CD4-positive, alpha-beta T cell treated with Interferon gamma for 1 hour (primary cell): ENCODE measurements at places on chromosomes 5 and 9.
A peak's percentile ranks its signal among the peaks of the same experiment; 100 is the strongest.

GRCh38 chr5:32942225-32942989 is 231.3 kb downstream of the NPR3 start:
- DNase-seq: no peak

DNA sequence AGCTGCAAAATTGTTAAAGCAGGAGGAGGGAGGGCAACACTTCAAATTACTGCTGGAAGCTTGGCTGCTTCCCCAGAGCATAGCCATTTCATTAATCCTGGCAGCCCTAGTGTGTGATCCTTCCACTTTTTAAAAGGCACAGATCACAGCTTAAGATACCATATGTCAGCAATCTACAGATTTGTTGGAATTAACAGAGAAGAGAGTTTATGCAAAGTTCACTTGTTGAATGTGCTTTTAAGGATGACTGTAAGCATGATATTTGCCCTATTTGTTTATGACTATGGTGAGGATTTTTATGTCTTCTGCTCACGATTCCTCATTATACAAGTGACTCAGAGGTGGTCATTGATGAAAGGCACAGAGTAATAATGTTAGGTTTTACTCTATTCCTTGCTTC is 156.0 kb upstream of the CDKN2B start:
- DNase-seq: no peak

GRCh38 chr9:29060041-29060440 is 1486.8 kb upstream of the C9orf72 start:
- no peak for DNase-seq

DNA sequence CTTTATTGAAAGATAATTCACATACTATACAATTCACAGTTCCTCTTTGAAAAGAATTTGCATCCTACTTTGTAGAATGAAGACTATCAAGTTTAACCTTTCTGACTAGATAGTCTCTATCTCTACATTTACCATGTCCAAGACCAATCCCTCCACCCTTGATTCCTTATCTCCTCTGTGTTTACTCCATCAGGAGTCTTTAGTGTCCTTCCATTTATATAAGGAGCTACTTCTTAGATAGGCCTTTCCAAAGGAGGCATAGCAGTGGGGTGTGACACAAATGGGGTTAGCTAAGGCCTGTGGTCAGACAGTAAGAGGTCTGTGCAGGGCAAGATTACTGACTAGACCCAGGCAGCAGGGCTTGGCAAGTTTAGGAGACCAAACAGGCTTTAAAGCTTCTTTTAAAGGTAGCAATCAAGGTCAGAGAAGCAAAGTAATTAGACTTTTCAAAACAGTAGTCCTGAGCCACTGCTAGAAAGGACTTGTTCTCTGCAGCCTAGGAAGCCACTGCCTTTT is 11.1 kb upstream of the DMXL1 start:
- no peak for DNase-seq

DNA sequence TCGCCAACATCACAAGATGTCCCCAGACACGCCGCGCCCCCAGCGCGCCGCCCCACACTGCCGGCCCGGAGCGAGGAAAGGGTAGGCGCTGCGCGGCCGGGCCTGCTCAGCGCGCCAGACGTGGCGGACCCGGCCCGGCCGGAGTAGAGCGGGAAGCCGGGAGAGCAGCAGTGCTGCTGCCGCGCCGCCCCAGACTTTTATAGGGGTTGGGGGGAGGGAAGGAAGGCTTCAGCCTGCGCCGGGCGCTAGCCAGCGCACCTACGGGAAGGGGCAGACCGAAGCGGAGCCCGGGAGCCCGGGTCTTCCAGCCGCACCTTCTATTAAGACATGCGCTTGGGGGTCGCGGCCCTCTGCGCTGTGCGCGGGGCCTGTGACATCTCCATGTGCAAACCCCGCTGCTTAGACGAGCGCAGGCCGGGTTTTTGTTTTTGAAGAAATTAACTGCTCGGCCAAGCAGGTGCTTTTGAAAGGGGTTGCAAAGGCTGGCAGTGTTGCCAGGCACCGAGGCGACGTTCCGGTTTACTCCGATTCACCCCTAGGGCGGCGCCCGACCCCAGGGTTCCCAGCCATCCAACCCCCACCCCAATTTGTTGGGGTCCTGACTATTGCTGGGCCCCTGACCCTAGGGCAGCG is 353 bp upstream of the PAX5 start:
- peak; percentile 60 for DNase-seq

DNA sequence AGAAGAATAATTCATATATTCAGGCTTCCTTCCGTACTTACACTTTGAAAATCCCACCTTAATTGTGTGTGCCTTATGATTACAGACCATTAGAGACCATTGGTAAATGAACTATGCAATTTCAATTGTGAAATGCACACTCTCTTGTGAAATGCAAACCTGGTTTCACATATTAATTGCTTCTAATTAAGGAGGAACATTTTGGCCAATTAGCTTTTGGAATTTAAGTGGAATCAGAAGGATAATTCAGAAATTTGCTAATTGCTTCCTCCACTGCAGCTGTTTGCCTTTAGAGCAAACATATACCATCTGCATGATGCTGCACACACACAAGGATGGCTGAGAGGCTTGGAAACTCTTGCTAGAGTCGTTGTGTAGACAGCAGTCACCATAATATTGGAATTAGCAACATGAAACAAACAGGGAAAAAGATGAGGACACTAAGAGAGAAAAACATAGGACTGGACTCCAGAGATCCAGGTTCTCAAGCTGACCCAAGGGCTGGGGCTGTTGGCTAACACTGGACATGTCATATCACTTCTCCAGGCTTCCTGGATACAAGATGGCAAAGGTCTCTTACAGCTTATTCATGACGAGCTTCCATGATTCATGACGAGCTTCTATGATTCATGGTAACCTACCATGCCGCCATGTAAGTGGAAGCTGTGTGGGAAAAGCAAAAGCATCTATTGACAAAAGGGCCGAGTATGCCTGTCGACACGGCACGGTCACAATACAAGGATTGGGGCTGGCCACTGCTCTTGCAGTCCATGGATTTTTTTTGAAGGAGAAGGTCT is 78.0 kb downstream of the PTCH1 start:
- no peak for DNase-seq

GRCh38 chr5:159102311-159102934 is 2.7 kb upstream of the EBF1 start:
- no peak for DNase-seq

DNA sequence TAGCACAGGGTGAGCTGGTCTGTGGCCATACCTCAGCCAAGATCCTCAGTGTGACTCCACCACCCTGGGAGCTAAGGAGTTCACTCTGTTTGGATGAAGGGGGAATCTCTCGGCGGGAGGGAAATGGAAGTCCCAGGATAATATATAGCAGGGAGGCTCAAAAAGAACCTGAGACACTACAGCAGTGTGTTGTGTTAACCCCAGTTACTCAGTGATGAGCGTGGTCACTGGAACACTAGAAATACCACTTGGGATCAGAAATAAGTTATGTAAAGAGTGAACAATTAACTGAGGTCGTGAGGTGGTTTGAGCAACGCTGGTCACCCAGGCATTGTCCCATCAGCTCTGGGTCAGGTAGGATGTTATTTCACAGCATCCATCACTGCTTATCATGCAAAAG is 59.3 kb upstream of the ADAMTS16 start:
- DNase-seq: no peak
